ENCODE measurements at places on chromosomes 7 and 10.
A peak's percentile ranks its signal among the peaks of the same experiment; 100 is the strongest.

DNA sequence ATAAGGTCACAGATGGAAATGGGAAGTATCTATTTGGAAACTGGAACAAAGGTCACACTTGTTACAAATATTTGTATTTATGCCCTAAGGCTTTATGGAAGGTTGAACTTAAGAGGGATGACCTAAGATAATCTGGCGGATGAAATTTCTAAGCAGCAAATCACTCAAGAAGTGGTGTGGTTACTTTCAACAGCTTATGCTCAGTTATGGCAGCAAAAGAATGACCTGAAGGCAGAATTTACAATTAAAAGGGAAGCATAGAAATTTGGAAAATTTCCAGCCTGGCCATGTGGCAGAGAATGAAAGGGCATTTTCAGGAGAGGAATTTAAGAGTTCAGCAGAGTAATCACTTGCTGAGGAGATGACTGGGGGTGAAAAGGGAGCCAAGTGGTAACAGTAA lies 95.8 kb upstream of the TNS3 start:
- no peak for DNase-seq

DNA sequence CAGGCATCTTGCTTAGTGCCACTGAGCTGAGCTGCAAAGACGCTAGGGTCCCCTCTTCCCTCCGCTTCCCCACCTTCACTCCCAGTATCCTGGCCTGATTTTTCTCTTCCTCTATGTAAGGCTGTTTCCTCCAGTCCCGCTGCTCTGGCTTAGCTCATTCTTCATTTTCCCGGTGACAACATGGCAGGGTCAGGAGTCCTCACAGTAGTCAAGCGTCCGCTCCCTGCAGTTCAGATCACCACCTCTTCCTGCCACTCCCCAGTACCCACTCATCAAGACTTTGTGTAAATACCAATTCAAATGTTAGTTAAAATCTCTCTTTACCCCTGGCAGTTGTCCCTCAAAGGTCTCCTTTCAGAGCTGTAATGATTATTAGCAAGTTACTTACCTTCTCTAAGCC lies 650.4 kb upstream of the CELF2 start:
- DNase-seq: no peak

GRCh38 chr10:113381981-113382509 lies 170.8 kb upstream of the HABP2 start:
- DNase-seq: peak; percentile 44

DNA sequence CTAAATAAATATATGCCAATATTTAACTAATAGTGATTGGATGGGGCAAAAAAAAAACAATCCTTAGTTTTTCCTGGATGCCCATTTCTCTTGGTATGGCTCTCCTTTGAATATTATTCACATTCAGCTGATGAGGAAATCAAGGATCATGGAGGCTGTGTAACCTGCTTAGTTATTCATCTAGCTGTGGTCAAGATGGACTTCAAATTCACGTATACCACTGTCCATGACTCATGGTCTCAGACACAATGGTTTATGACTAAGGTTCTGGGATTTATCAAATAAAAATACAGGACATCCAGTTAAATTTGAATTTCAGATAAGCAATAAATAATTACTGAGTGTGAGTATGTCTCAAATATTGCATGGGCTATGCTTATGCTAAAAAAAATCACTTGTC lies 191.5 kb upstream of the CELF2 start:
- no peak for DNase-seq

DNA sequence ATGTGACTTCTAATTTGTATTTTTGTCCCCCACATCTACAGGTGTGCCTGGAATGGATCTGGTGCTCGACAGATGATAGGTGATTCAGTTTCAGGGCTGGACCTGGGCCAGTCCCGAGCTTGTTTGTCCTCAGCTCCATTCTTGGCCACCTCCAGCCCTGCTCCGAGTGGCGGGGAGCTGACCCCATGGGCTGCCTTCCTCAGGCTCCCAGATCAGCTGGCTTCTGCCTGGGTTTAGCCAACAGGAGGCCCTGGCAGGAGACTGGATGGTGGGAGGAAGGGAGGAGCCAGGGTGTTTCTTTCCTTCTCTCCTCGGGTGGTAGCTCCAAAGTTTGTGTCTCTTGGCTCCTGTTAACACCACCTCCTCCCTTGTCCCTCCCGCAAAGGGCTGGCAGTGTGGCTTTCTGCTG lies 75.2 kb downstream of the CDH23 start:
- DNase-seq: no peak

DNA sequence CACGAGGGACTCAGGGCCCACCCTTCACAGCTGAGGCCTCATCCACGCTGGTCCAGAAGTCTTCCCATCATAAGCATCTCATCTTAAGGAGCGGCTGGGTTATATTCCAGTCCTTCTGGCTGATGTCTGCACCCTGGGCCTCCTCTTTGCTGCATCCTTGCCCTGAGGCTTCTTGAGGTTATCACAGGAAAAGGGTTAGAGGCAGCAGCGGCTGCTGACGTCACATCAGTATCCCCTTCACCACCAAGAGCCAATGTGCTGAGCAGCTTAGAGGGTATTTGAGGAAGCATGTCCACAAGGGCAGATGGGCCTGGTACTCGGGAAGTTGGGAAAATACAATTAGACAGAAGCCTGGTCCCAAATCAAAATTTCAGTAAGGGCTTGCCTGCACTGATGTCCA lies 125.1 kb downstream of the PLXNA4 start:
- no peak for DNase-seq

All from CMK (cell line).